ENCODE measurements at places on chromosomes 12 and 14.

- no peak for DNase-seq
Observed at GRCh38 chr12:48356041-48356768, 5.5 kb upstream of the ZNF641 start.

DNA sequence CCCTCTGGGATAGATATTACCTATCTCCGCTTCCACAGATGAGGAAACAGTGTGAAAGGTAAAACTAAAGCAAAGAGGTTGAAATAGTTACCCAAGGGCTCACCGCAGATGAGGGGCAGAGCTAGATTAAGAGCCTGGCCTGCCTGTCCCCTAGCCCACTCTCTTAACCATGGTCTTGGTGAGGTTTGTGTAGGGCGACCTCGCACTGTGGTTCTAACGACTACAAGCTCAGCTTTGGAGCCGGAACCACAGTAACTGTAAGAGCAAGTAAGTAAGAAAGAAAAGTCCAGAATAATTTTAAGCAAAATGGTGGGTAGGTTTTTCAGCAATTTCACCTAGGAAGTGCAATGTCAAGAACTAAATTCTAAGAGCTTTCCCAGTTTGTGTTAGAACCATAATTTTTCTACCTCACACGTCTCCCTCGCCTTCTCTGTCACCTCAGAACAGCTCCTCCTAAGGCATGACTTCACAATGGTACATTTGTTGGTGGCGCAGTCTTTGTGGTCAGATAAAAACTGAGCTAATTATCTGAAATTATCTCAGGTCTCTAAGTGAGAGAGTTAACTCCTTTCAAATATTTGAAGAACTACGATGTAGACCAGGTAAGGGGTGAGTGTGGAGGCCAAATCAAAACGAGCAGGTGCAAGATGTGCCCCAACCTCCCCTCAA is 64.8 kb downstream of the DAD1 start:
- DNase-seq: no peak

- DNase-seq: no peak
Observed at GRCh38 chr14:30974628-30975027, 50.8 kb upstream of the AP4S1 start.

DNA sequence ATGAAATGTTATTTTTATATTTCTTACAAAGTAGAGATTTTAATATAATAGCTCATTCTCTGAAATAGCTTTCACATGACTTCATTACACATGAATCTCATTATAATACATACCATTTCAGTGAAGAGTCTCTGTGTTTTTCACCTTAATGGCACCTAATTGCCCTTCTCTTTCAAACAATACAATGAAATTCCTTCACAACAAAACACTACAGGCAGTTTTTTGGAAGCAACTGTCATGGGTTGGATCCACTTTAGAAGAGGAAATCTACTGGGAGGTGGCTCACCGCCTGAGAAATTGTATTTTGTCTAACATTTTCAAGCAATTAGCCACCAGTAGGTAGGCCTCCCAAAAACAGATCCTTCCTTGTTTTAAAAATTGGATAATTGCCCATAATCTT is 40.3 kb upstream of the RGS6 start:
- DNase-seq: no peak

DNA sequence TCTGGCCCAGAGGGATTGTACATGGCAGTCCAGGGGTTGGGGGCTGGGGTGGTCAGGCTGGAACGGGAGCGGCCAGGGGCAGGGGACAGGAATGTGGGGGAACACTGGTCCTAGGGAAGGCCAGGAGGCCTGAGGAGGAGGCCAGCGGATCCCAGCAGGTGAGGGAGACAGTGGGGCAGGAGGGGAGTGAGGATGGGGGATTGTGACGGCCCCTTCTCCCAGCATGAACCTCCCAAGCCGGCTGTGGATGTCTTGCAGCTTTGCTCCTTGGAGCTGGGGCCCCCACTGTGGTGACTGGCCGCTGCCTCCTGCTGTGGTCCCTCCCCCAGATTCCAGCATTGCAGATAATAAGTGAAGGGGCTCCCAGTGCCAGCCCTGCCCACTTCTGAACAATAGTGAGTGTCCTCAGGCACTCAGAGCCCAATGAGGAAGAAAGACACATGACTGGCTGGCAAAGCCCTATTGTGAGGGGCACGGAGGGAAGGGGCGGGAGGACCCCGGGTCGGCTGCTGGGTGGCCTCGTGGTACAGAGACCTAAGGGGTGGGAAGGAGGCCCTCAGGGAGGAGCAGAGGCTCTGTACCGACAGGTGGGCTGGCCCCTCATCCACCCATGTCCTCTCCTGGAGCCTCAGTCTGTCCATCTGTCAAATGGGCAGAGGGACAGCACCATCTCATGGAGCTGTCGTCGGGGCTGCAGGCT is 215.0 kb downstream of the KIF26A start:
- DNase-seq: no peak

GRCh38 chr12:50922820-50923219 is 29.5 kb upstream of the HIGD1C start:
- no peak for DNase-seq

- DNase-seq: no peak
Observed at GRCh38 chr12:122730215-122731014, at the start of gene HCAR1. Gene HCAR1 (minus strand): TSS chr12:122730844. CDS start chr12:122730339, 505 bp downstream.

GRCh38 chr12:4909410-4909733 is 333 bp upstream of the KCNA1 start:
- no peak for DNase-seq

DNA sequence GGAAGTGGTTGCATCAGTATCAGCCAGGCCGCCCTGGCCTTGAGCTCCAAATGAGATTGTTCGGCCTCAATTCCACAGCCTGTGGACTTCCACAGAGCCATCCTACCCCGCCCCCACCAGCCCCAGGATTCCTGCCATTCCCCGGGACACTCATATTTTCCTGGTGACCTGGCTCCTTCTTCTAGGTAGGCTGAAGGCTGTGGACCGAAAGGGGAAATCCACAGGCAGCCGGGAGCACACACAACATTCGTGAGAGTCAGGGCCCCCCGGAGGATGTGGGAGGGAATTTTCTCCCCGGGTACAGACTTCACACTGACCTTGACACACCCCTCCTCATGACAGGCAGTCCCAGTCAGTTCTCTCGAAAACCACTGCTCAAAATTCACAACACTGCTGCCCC is 39.9 kb downstream of the RIN3 start:
- no peak for DNase-seq

GRCh38 chr12:48865281-48866051 is at the start of gene RND1:
Gene RND1 (minus strand): TSS chr12:48865870. CDS start chr12:48865767, 103 bp downstream.
- DNase-seq: peak; percentile 79

DNA sequence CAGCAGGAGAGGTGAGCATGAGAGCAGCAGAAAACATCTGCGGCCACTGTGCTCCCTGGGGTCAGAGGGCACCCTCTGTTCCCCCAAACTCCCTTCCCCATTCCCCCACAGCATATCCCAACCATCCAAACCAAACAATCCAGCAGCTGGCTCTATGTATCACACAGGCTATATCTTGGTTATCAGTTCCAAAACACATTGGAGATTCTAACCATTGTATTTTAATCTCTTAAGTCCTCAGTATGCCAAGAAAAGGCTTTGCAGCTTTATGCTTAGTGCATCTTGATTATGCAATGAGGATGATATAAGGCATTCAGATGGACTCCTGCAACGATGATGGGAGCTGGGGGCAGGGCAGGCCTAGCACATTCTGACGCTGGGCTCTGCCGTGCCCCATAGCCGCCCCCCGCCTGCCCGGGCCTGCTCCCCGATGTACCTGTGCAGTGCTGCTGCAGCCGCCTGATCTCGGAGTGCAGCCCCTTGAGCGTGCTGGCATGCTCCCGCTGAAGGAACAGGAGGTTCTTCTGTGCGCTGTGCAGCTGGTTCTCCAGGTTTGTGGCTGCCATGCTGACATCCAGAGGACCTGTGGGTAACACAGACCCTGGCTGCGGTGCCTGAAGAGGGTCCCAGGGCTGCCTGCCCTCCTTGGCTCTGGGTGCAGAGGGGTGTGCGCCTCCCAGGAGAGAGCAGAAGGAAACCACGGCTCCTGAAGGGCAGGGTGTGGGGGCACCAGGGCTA is 29.6 kb downstream of the CCDC92 start:
- no peak for DNase-seq

DNA sequence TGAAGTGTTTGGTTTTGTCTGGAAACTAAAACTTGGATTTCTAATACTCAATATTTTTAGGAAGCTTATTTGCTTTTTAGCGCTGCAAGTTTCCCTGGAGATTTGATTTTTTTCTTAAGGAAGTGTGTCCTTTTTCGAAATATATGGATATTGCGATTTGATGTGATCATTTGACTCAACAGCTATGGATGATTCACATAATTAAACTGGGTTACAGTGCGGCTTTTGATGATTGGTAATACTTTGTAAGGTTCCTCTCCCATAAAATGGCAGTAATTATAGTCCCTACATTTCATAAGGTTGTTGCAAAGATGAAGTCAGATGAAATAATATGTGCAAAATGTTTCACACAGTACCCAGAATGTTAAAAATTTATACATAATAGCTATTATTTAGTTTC is 13.1 kb downstream of the LDHB start:
- DNase-seq: no peak

- peak; percentile 72 for DNase-seq
Observed at GRCh38 chr14:105999361-106000028, 473.1 kb downstream of the TMEM121 start.

- no peak for DNase-seq
Observed at GRCh38 chr12:6935371-6936193, 7.8 kb downstream of the ATN1 start.

GRCh38 chr14:81681541-81681940 is 147.9 kb upstream of the SEL1L start:
- DNase-seq: no peak

GRCh38 chr12:14741942-14742341 is 45.5 kb upstream of the GUCY2C start:
- no peak for DNase-seq

GRCh38 chr14:101761881-101762529 is 496 bp downstream of the PPP2R5C start:
- DNase-seq: no peak

DNA sequence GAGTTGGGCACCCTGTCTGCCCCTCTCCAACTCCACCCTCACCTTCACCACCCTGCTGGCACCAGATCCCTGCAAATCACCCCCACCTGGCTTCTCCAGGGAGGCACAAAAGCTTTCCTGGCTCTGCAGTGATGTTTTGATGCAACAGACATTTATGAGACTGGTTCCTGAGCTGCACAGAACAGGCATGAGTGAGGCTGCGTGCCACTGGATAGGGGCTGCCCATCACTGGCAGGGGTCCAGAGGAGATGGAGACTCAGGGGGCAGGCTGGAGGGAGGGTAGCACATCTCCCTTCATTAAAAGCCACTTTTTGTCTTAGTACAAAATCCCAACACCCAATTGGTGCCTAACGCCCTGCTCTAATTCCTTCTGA is 17.3 kb upstream of the ZDHHC22 start:
- no peak for DNase-seq

DNA sequence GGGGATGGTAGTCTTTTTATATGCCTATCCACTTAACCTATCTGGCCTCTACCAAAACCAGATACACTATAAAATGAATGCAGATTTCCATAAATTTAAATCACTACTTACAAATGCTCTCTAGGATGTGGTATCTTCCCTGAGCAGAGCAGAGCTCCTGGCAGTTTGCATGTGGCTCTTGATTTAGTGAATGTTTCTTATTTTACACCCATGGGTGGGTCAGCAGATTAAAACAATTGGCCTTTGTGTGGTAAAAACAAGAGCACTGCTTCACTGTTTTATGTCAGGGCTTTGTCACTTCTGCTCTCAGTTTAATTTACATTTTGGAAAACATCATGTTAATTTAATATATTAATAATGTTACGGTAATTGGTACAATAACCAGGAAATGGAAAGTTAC is 5.5 kb downstream of the TAS2R19 start:
- no peak for DNase-seq

GRCh38 chr14:94374116-94374515 is 14.3 kb downstream of the SERPINA1 start:
- DNase-seq: no peak

- DNase-seq: no peak
Observed at GRCh38 chr12:48078901-48079300, 27.0 kb downstream of the SENP1 start.

GRCh38 chr12:4874671-4875070 is 35.0 kb upstream of the KCNA1 start:
- DNase-seq: no peak

- DNase-seq: no peak
Observed at GRCh38 chr14:56592746-56593544, 13.3 kb downstream of the TMEM260 start.

DNA sequence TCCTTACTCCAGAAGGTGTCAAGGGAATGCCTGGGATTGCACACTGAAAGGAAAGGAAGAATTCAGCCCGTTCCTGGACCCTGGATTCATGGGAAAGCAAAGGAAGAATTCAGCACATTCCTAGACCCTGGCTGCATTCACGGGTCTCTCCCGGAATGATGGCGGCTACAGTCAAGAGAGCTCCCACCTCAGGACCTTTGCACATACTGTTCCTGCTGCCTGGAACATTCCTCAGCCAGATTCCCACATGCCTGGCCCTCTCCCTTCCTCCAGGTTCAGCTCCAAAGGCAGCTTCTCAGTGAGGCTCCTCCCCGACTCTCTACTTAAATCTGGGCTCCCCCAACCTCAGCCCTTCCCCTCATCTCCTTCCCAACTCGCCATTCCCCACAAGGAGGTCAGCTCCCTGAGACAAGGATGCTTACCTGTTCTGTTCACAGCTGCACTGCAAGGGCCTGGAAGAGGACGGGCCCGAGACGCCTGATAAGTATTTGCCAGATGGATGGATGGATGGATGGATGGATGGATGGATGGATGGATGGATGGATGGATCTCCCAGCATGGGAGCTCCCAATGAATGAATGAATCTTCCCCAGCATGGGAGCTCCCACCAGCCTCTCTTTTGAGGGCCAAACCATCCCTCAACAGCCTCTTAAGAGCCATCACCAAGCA is 77.4 kb downstream of the NCOR2 start:
- DNase-seq: no peak

DNA sequence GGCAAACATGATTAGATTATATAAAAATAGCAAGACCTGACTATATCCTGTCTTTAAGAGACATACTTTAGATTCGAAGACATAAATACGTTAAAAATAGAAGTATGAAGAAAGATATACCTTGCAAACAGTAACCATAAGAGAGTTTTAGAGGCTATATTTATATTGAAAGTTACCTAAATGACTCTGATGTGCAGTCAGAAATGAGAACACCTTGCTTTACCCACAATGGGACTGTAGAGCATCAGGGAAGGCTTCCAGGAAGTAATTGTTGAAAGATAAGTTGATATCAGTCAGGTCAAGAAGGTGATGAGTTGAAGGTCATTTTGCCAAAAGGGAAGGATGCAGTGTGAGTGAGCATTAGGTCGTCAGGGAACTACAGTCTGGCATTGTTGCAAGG is 110.2 kb downstream of the NEDD1 start:
- DNase-seq: no peak

GRCh38 chr14:101062601-101063000 is 159.1 kb upstream of the RTL1 start:
- no peak for DNase-seq

- DNase-seq: no peak
Observed at GRCh38 chr12:104498211-104498801, 41.6 kb downstream of the CHST11 start.

DNA sequence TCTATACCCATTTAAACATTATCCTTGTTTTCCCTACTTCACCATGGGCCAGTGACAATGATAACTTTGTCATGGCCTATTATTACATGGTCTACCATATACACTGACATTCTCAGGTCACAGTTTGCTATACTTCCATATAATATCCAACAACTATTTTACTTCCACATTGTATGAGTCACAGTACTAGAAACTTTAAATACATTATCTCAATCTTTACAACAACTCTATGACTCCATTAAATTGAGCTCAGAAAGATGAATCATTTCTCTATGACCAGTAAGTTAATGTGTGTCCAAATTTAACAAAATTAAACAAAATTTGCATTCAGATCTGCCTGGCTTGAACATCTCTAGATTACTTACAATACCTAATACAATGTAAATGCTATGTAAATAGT is 93.9 kb downstream of the PLEKHG7 start:
- DNase-seq: no peak

Measured in bone marrow (tissue), 2 donors.